ENCODE measurements at places on chromosomes 2 and 18. TPM values are rescaled to one million over a fixed set of nuclear protein-coding genes. Genes with fewer than 3 reads are reported as not detected.
A peak's percentile ranks its signal among the peaks of the same experiment; 100 is the strongest.

The REG3G gene
- total RNA-seq: not detected

The MSTN gene
- not detected for total RNA-seq

GRCh38 chr2:112692918-112693317, 27.9 kb upstream of the NT5DC4 start:
- H3K4me3 ChIP-seq: no peak overlapping the region
- H3K4me1 ChIP-seq: peaks cover 29% of the 10 kb centered on the region
- no peaks in the 10 kb centered on the region for H3K27me3 ChIP-seq
- H3K27ac ChIP-seq: peak overlapping the region; percentile 59

- peak overlapping the region; percentile 84 for H3K27ac ChIP-seq
- H3K27me3 ChIP-seq: no peaks in the 10 kb centered on the region
- H3K4me1 ChIP-seq: peaks cover 46% of the 10 kb centered on the region
These were observed 19.0 kb downstream of the TMSB10 start for GRCh38 chr2:84924173-84925106.

DNA sequence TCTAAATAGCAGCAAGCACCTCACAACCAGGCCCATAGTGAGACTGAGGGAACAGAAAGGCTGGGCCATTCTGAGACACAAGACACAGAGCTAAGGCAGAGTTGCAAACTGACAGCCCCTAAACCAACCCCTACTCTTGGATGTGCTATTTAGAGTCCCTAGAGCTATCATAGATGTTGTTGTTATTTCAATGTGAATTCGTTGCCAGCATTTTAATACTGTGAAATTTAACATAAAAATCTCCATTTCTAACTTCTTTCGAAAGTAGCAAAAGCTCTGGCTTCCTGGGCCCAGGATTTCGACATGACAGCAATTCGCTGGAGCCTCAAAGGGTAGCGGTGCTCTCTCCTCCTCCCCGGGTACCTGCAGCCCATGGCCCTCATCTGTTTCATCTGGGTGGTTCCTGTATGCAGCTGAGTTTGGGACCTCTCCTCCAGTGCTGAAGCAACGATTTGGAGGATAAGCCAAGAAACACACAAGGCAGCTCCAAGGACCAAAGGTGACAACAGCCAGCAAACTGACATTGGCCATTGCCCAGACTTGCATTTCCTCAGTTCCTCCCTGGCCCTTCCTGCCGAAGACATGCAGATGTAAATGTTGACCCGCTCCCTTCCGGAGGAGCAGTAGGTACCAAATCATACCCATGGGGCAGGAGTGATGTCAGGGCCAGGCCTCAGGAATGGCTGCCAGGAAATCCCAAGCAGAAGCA, 254.4 kb upstream of the NCKAP5 start:
- H3K4me1 ChIP-seq: no peaks in the 10 kb centered on the region
- H3K4me3 ChIP-seq: no peak overlapping the region
- peaks cover 9% of the 10 kb centered on the region for H3K27me3 ChIP-seq
- H3K36me3 ChIP-seq: no peaks in the 10 kb centered on the region
- DNase-seq: no peak

DNA sequence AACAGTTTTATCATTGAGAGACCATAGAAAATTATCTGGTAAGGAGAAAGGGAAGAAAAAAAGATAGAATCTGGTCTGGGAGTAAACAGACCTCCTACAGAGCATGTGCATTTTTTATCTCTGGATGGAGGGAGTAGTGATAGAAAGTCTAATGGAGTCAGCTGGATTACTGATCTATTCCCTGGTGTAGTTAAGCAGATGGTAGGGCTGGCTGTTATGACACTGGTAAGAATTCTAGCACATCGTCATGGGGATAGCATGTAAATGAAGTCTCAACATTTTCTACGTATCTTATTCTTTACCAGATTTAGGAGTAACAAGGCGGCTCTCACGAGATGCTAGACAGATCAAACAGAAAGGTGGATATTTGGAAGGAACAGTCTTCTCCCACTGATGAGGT, 407.4 kb downstream of the NRXN1 start:
- no peaks in the 10 kb centered on the region for H3K36me3 ChIP-seq

DNA sequence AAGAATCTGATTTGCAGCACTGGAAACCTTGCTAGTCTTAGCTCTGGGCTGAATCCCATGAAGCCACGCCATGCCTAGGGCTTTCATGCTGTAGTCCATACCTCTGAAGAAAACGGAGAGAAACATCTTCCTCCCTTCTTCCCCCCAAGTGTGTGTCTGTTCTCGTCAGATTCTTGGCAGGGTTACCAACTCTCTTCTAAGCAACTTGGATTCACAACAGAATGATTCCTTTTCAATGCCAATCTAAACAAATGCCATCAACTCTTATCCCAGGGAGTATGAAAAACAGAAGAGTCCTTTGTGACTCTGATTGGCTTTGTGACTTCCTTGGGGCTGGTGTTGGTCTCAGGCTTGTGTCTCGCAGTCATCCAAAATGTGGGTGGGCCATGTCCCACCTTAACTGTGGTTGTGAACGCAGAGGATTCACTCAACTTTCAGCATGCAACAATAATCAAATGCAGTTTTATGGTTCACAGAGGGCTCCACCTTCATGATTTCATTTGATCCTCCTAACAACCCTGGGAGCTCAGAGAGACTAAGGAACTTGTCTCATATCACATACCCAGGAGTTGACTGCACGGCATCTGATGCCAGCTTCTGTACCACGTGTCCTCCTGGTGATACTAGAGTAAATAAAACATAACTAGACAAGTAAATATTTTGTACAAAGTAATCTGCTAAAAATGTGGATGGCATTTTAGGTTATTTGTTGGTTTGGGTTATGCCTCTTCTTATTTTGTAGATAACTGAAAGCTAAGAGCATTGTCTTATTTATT, 186.0 kb upstream of the TNP1 start:
- no peaks in the 10 kb centered on the region for H3K4me1 ChIP-seq
- no peaks in the 10 kb centered on the region for H3K36me3 ChIP-seq
- DNase-seq: no peak
- H3K27me3 ChIP-seq: peaks cover 12% of the 10 kb centered on the region
